ENCODE measurements at places on chromosomes 5 and 9.

- DNase-seq, result no peak
These were observed 307.4 kb upstream of the DAB2 start for GRCh38 chr5:39732166-39732565.

- no peak for DNase-seq
These were observed 474.2 kb downstream of the EFNA5 start for GRCh38 chr5:107196500-107197059.

DNA sequence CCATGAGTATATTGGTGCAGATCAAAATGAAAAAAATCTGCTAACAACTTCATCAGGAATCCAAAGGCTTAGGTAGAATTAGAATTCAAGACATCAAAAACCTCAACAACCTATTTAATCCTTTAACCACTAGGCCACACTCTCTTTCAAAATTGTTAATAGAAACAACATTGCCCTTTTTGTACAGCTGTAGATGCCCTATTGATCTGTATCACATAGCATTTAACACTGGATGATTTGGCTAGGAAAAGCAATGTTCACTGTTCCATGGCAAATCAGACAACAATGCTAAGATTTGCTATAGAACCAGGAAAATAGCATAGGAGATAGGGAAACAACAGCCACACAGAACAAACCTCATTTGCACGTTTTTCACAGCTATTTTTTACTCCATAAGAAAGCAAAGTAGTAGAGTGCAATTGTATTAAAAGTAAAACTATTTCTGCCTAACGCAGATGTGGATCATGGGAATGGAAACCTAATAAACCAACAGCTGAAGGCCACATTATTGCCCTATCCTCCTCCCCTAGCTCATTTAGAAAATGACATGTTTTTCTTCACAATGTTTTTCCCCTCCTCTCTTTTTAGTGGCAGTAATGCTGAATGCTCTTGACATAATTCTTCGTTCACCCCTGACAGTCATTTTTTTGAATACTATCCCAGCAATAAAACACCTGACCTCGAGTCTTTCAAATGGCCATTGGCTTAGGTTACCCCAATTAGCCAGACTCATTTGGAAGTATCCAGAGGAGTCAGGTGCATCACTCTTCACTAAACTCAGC, 373.0 kb upstream of the CCNH start:
- no peak for DNase-seq

GRCh38 chr9:71446473-71447411, 321.6 kb downstream of the CEMIP2 start:
- DNase-seq, result peak; percentile 11

DNA sequence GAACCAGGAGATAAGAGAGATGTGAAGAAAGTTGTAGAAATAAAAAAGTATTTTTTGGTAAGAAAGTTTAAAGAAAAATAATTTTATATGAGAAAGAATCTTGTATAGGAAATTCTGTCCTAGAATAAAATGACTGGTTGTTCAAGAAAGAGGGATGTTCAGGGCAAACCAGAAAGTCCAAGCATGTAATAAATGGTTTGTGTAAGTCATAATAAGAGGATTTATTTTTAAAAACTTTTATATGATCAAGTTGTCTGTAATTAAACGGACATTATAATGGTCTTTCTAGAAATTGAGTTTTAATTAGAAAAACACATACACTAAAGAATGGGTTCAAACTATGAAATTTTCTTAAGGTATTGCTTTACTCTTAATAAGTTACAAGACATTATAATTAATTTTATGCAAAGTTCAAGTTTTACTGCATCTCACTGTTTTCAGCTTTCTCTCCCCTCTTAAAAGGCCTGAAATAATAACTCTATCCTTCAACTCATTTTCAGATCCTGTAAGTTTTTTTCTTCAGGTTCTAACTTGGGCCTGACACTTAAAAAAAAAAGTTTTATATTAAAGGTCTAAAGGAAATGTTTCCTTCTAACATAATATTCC, 56.1 kb upstream of the ZNF300 start:
- DNase-seq, result no peak

DNA sequence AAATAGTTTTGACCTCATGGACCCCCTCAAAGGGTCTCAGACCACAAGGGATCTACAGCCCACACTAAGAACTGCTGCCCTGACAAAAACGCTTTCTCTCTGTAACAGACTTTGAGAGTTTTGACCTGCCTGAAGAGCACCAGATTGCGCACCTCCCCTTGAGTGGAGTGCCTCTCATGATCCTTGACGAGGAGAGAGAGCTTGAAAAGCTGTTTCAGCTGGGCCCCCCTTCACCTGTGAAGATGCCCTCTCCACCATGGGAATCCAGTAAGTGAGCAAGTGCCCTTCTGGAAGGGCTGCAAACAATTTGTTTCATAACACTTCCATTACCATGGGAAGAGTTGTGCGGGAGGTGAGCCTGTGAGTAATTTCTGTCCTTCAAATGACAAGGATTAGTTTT, 6.0 kb downstream of the PTTG1 start:
- DNase-seq, result no peak

DNA sequence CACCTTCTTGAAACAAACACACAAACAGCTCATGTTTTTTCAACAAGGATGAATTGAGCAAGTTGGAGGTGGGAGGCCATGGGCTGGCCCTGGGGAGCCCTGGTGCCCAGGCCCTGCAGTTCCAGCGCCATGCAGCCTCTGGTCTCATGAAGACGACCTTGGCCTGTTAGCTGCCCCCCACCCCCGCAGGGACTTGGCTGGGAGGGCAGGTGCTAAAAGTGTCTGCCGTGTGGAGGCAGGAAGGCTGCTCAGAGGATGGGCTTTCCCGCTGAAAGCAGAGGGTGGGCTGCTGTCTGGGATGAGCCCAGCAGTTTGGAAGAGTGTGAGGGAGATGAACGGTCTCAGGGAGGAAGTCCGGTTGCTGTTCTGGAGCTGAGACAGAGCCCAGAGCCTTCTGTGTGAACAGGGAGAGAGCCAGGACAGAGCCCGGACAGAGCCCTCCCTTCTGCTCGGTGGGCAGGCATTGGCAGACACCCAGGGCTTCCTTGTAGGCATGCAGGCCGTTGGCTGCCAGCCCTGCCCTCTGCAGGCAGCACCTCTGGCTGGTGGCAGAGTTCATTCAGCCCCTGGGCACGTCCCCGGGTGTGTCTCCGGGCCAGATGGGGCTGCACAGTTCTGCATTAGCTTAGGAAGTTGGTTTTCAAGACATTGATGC, 18.7 kb downstream of the ROPN1L start:
- no peak for DNase-seq

DNA sequence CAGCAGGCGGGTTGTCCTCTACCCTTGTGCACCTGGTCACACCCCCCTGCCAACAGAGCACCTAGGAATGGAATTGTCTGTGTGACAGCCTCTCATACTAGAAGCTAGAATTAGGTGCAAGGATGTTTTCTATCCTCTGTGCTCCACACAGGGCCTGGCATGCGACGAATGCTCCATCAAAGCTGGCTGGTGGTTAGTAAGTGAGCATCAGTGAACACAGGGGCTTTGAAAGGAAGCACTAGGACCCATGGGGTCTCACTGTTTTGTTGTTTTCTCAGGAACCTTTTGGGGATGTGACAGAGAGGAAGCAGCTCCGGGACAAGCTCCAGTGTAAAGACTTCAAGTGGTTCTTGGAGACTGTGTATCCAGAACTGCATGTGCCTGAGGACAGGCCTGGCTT, 32.3 kb downstream of the GALNT12 start:
- DNase-seq, result no peak

GRCh38 chr9:93575796-93576257, 557 bp upstream of the PHF2 start:
- peak; percentile 38 for DNase-seq

GRCh38 chr9:130972277-130972956, 33.4 kb upstream of the FIBCD1 start:
- DNase-seq, result no peak

DNA sequence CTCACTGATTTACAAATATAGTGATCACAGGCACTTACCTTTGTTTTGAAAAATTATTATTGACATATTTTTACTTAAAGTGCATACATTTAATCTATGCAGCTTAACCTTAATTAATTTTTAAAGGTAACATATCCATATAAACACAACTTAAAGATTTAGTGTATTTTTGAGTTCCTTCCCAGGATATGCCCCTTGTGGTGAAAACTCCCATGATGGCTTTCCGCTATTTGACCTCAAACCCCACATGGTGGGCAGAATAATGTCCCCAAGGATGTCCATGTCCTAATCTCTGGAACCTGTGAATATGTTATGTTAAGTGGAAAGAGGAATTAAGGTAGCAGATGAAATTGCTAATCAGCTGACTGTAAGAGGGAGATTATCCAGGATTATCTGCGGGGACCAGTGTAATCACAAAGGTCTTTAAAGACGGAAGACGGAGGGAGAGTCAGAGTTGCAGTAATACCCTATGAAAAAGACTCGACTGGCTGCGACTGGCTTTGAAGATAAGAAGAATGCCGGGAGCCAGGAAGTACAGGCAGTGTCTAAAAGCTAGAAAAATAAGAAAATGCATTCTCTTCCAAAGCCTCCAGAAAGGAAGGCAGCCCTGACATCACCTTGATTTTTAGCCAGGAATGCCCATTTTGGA, 193.9 kb downstream of the ICE1 start:
- no peak for DNase-seq

- DNase-seq, result no peak
These were observed 440.4 kb downstream of the CDH18 start for GRCh38 chr5:19547640-19548039.

DNA sequence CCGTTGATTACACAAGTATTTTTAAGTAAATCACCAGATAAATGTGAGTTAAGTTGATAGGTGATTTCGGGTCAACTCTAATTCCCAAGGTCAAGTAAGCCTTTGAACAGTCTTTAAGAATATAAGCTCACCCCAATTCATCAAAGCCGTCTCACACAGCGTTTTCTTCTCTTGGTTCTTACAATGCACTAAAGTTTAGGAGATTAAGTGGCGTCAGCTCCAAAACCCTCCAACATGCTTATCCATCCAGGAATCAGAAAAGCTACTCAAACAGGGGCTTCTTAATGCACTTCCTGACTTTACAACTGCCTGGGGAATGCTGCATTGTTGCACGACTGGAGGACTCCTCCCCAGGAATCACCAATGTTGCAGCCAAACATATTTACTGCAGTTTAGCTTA, 206.2 kb upstream of the EFNA5 start:
- no peak for DNase-seq

DNA sequence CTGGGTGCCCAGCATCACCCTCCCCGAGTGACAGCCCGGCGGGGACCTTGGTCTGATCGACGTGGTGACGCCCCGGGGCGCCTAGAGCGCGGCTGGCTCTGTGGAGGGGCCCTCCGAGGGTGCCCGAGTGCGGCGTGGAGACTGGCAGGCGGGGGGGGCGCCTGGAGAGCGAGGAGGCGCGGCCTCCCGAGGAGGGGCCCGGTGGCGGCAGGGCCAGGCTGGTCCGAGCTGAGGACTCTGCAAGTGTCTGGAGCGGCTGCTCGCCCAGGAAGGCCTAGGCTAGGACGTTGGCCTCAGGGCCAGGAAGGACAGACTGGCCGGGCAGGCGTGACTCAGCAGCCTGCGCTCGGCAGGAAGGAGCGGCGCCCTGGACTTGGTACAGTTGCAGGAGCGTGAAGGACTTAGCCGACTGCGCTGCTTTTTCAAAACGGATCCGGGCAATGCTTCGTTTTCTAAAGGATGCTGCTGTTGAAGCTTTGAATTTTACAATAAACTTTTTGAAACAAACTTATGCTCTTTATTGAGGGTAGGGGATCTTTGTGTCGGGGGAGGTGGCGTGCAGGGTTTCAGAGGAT, 1.3 kb downstream of the GADD45G start:
- DNase-seq, result no peak

- DNase-seq, result no peak
These were observed 13.4 kb upstream of the RAD23B start for GRCh38 chr9:107269681-107270080.

GRCh38 chr5:74648835-74649293, 8.3 kb upstream of the ENC1 start:
- no peak for DNase-seq

- DNase-seq, result no peak
These were observed 2.6 kb upstream of the SMC5 start for GRCh38 chr9:70256123-70256551.

GRCh38 chr5:120568711-120569110, 104.6 kb downstream of the PRR16 start:
- DNase-seq, result no peak

GRCh38 chr9:127033789-127034188, 88.6 kb downstream of the ANGPTL2 start:
- no peak for DNase-seq

- DNase-seq, result no peak
These were observed 1.6 kb downstream of the PDGFRB start for GRCh38 chr5:150153957-150154617.

GRCh38 chr5:94473936-94474335, 144.5 kb downstream of the KIAA0825 start:
- DNase-seq, result no peak

DNA sequence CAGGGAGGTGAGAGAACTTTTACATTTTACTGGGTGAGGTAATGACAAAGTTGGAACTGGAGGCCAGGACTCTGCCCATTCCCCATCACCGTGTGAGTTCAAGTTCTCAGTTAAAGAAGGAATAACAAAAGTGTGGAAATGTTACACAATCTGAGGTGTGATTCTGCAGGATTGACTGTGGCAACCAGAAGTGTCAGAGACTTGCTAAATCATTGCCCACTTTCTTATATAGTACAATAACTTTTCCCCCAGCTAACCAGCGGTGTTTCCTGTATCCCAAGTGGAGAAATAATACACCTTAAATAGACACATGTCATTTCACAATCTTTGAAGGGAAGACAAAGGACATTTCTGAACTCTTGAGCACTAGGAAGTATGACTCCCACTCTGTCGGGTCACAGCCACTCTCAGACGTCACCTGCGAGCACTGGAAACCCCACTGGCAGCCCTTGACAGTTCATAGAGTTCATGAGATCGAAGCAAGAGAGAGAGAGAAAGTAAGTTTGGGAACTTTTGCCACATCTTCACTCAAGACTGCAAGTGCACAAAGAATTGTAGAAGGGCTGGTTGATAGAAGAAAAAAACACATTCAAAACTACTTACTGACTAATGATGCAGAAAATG, 28.4 kb downstream of the PAX5 start:
- no peak for DNase-seq
